ENCODE measurements at places on chromosomes 7 and 10.

GRCh38 chr10:71629131-71629530 is 90.4 kb downstream of the C10orf105 start:
- no peak for DNase-seq

- no peak for DNase-seq
Observed at GRCh38 chr10:67609996-67610793, 85.8 kb downstream of the CTNNA3 start.

- no peak for DNase-seq
Observed at GRCh38 chr7:111126987-111127386, 36.1 kb downstream of the LRRN3 start.

GRCh38 chr7:150586068-150586784 is 19.0 kb downstream of the GIMAP4 start:
- DNase-seq = no peak

DNA sequence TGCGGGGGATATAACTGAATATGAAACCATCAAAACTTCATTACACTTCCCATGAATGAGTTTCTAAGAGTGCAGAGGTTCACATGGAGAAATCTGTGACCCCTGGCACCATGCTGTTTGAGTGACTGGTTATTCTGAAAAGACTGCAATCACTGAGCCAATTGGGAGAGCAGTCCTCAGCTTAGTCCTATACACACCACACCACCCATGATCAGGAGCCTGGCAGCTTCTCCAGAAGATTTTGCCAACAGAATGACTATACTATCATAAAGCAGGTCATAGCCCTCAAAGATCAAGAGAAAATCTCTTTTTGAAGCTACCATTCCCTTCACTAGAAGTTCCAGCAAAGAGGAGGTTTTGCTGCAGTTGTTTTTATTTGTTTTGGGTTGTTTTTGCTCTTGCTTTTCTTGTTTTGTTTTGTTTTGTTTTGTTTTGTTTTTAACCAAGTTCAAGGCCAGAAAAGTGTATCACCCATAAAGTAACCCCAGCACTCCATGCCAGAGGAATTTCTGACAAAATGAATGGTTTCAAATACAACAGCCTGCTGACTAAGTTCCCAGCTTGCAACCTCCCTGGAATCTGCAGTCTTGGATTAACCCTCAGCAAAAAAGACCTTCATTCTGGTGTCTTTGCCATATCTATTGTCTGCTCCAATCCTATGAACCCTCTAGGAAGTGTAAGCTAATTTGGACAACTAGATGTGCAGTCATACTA is 19.7 kb upstream of the HGF start:
- no peak for DNase-seq

DNA sequence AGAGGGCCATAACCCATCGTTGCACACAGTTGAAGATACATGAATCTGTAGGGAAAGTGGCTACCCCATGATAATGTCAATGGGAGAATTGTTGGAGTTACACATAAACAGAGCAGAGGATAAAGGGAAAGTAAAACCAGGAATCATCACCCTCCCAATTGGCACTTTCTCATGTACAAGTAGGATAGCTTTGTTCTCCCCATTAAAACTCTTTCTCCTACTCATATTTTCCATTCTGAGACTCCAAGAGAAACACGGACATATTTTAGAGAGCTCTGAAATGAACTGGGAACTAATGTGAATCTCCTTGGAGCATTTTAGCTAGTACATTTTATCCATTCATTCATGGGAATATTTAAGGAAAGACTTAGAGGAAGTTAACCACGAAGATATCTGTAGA is 17.2 kb upstream of the LRRC17 start:
- DNase-seq = no peak

DNA sequence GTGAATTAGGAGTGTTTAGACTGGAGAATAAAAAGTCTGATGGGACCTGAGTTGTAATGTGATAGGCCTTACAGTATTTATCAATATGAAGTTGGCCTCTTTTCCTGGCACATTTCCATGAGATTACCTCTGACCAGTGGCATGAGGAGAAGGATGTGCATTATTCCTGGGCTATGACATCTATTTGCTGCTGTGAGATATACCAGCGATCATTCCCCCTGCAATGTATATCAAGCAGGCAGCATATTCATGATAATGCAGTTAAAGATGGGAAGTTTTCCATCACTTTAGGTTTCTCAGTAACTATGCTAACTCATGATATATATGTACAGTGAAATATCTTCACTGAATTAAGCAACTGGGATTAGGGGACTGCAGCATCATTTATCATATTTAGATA is 142.8 kb upstream of the MBL2 start:
- no peak for DNase-seq

GRCh38 chr7:139695588-139695987 is 82.2 kb downstream of the HIPK2 start:
- DNase-seq = no peak

All from stimulated activated CD4-positive, alpha-beta T cell treated with anti-CD3 and anti-CD28 coated beads, Interleukin-12 subunit alpha, Interleukin-12 subunit beta, amount 100 ng/mL, for 4 hours (primary cell).